Esophagus squamous epithelium (tissue), 5 donors: ENCODE measurements at places on chromosomes 4 and X. TPM values are rescaled to one million over a fixed set of nuclear protein-coding genes. Genes with fewer than 3 reads are reported as not detected.

- no peak for DNase-seq
Measured at GRCh38 chr4:87353592-87353991, 30.9 kb upstream of the HSD17B13 start.

GYPE gene
- not detected for total RNA-seq

GRCh38 chr4:138558886-138559285 lies 316.7 kb upstream of the SLC7A11 start:
- DNase-seq: no peak

ETDA gene
- not detected for total RNA-seq

SMIM31 gene
- total RNA-seq: not detected

GRCh38 chr4:77950203-77950602 lies 87.6 kb downstream of the MRPL1 start:
- DNase-seq: no peak

DNA sequence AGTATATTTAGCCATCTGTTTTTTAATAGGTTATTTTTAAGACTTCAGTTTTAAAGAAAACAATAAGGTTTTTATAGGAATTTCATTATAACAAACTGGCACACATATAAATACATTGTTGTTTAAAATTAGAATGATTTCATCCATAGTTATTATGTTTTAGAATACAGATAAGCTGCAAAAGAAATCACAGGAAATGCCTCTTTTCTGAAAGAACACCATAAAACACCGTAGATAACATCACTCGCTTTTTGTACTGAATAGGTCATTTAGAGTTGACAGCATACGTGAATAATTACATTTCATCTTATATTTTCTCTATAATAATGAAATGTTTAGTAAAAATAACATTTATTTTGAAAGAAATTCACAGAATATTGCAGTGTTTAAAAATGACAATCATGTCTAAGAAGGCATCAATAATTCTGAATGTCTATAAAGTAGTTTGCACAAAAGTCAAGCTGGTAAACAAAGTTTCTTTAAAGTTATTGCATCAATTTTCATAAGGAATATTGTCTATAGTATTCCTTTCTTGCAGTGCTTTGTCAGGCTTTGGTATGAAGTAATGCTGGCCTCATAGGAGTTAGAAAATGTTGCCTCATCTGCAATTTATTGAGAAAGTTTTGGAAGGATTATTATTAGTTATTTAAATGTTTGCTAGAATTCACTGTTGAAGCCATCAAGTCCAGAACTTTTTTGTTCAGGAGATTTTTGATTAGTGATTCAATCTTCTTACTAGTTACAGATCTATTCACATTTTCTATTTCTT lies 17.9 kb upstream of the VEGFC start:
- DNase-seq: no peak

DNA sequence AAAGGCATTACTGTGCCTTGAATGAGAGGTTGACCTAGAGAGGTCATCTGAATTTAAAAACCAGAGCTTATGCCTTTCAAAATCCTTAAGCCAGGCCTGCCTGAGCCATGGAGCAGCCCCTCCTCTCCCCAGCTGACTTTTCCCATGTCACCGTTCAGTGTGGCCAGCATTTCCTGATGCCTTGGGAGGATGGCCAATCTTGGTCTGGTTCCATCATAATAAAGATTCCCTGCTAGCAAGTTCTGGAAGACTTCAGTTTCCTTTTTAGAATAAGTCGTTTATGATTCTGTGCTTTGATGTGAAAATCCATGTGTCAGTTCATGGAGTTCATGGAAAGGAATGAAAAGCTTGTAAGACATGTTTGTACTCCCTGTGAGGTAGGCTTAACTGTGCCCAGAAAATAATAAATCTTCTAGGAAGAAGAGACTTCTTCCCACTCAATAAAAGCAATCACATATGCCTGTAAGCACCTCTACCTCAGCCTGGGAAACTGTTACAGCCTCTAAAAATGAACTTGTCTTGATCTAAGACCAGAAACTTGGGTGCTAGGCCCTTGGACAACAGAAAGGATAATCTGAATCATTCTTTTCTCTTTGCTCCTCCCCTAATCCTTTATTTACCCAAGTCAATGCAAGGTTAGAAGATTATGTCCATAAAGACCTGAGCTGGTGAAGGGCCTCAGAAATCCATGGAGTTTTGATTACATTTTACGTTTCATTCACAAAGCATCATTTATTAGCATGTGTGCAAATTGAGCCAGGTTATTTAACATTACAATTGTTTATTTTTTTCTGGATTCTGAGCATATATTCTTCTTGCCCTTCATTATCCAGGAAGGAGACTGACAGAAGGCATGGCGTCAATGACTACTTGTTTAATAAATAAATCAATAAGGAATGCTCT lies 84.0 kb upstream of the TBC1D9 start:
- no peak for DNase-seq

- DNase-seq: peak; percentile 20
Measured at GRCh38 chr4:80201252-80202151, 4.2 kb downstream of the PRDM8 start.

CFI gene
- total RNA-seq: 45.1 TPM

- no peak for DNase-seq
Measured at GRCh38 chr4:46648088-46648744, 258.3 kb upstream of the GABRA2 start.

PLXNB3 gene
- 5.0 TPM for total RNA-seq

TMPRSS11A gene
- 79.1 TPM for total RNA-seq

SCOC gene
- 39.1 TPM for total RNA-seq

- DNase-seq: no peak
Measured at GRCh38 chr4:186845137-186845842, 121.6 kb upstream of the FAT1 start.

DCLK2 gene
- 0.66 TPM for total RNA-seq

GRCh38 chrX:140389331-140389730 lies 115.5 kb downstream of the SOX3 start:
- no peak for DNase-seq

DNA sequence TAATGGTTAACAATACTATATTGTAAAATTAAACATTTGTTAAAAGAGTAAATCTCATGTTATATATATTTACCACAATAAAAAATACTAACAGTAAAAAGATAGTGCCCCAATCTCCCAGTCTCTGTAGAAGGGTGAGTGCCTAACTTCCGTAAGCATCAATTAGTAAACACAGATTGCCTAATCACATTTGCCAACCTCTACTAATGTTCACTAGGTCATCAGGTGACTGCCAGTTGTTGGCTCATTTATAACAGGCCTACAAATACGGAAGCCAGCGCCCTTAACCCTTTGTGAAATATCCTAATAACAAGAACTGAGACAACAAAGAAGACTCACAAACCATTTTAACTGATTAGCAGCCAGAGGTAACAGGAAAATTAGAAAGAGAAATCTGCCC lies 345.1 kb downstream of the INPP4B start:
- DNase-seq: no peak

GRCh38 chr4:184400375-184400870 lies 73.9 kb downstream of the IRF2 start:
- DNase-seq: no peak

GRCh38 chr4:30718021-30718542 lies 2.1 kb upstream of the PCDH7 start:
- no peak for DNase-seq

- DNase-seq: no peak
Measured at GRCh38 chr4:69377562-69377961, 97.3 kb downstream of the UGT2B28 start.

SOWAHB gene
- total RNA-seq: 6.5 TPM

MAGEA11 gene
- total RNA-seq: not detected

SOX3 gene
- not detected for total RNA-seq
